ENCODE measurements at places on chromosomes 6 and 20.

GRCh38 chr6:7907159-7907558 lies 3.4 kb downstream of the TXNDC5 start:
- no peak for DNase-seq

DNA sequence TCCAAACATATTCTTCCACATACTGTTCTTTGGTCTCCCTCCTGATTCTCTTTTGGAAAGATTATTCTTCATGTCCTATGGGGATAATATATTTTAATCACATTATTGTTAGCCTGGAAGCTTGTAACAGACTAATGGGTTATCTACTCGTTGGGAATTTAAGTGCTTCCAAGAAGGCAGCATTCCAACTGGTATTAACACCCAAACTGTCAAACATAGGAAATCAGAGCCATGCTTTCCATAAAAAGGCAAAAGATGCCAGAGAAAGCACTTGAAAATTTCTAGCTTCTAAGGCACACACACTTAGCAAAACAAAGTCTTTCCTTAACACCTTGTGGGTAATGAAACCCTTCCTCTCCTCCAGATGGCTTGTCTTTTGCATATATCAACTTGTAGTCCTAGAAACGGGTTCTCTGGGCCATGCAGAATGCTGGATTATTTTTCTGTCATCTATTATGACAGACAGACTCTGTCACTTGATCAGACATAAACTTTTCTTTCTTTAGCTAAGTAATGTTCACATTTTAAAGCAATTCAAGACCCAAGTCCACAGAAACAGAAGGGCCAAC lies 41.5 kb downstream of the B4GALT5 start:
- DNase-seq, result no peak

DNA sequence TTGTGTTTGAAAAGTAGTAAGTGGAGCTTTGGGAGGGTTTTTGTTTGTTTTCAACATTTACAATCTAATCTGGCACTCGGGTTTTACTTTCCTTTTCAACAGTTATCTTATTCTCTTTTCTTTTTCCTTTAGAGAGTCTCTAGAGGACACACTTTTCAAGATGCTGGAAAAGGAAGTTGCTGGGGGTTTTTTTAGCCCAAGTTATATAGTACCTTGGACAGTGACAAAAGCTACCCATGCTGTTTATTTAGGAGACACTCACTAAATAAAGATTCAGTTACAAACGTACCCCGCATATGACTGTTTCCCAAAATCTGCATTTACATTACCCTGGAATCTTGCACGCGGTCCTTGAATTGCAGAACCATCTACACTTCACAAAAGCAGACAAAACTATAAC lies 78.8 kb downstream of the MAP7 start:
- DNase-seq, result peak; percentile 2

DNA sequence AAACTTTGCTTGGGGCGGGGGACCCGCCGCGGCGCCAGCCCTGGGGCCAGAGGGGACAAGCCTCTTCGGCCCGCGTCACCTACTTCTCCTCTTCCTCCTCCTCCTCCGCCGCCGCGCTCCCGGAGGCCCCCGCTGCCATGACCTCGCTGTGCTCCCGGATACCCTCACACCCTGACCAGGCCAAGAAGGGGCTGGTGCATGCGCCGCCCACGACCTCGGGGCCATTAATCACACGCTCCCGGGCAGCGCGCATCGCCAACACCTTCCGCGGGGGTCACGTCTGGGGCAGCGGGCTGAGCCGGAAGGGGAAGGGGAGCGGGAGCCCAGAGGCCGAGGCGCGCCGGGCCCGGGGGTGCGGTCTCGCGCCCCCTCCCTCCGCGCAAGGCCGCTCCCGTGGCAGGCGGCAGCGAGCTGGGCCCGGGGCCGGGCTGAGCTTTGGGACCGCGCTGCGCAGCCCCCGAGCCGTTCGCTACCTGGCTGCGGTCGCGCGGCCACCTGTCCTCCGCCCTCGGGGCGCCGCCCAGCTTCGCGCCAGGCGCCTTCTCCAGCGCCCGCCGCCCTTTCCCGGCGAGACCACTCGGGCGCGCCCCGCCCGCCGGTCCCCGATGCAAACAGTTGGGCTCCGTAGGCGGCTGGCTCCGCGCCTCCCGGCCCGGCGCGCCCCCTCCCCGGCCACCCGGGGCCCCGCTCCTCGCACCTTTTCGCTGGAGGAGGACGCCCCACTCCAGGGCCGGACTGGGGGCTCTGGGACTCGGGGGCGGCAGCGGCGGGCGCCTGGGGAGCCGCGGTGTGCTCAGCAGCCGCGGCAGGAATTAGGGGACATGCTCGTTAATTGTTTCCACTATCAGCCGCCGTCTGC lies 575 bp upstream of the CNR1 start:
- DNase-seq, result no peak

DNA sequence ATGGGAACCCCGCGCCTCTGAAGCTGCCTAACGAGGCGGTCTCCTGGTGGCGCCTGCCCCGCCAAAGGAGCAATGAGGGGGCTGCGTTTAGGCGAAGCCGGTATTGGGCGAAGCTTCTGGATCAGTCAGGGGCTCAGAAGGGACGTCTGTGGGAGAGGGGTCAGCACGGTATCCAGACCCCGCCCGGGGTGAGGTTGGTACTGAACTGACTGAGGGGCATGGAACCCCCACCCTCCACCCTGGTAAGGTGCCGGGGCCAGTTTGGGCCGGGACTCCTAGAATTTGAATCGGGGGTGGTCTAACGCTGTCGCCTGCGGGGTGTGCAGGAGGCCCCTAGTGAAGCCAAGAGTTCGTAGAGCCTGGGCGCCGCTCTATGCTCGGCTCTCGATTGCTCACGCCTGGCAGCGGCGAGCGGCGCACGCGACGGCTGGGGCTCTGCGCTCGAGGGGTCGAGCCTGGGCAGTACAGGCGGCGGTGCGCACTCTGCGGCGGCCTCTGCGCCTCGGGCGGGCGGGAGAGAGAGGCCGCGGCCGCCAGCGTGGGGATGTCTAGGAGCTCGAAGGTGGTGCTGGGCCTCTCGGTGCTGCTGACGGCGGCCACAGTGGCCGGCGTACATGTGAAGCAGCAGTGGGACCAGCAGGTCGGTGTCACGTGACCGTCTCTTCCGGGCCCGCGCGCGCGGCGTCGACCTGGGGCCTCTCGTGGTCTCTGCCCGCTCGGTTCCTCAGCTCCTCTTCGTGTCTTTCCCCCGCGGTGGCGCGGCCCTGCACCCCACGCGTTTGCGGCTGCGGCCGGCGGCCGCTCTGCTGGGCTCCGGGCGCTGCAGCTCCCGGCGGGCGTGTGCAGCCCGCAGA lies at the start of the genes KAT14 and PET117:
Gene KAT14, plus strand, starts transcription at position 452 of the 854 bp plus-strand sequence. CDS start 4,798 bp downstream, outside the sequence.
Gene PET117, plus strand, starts transcription at position 452 of the 854 bp plus-strand sequence. Its CDS starts 93 bp downstream, at position 545.
- peak; percentile 95 for DNase-seq

- no peak for DNase-seq
These were observed 55.8 kb downstream of the LYRM2 start for GRCh38 chr6:89582669-89583325.

DNA sequence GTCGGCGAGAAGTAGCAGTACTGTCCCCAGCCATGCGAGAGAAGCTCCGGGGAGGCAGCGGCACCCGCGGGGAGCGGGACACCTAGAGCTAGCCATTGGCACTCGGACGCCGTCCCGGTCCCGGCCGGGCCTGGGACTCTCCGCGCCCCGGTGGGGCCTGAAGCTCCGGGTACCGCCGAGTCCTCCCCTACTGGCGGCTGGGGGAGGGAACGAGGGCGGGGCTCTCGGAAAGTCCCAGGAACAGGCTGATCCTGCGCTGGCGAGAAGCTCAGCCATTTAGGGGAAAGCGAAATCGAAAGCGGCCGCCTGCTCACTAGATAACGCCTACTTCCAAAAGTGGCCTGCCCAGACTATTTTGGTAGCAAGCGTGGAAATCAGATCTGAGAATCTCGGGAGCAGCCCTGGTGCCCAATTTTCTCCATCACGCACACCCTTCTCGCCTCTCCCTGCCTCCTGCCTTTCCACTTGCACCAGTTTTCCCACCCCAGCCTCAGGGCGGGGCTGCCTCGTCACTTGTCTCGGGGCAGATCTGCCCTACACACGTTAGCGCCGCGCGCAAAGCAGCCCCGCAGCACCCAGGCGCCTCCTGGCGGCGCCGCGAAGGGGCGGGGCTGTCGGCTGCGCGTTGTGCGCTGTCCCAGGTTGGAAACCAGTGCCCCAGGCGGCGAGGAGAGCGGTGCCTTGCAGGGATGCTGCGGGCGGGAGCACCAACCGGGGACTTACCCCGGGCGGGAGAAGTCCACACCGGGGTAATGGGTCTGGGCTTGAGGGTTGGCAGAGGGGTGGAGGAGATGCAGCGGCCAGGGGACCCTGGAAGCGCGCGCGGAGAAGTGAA lies at the start of the genes PSMB9 and TAP1:
Gene PSMB9, plus strand, starts transcription at position 652 of the 835 bp plus-strand sequence. Its CDS starts 38 bp downstream, at position 690.
Gene TAP1, minus strand, starts transcription at position 164 of the 835 bp plus-strand sequence. Its CDS starts 68 bp downstream, at position 96.
- DNase-seq, result peak; percentile 95

- DNase-seq, result no peak
These were observed 14.1 kb downstream of the CD93 start for GRCh38 chr20:23071996-23072395.

- no peak for DNase-seq
These were observed 32.9 kb downstream of the PMEPA1 start for GRCh38 chr20:57676589-57677583.

- peak; percentile 61 for DNase-seq
These were observed 252.8 kb downstream of the TMEM242 start for GRCh38 chr6:157070403-157071107.

- peak; percentile 17 for DNase-seq
These were observed 6.8 kb downstream of the PROKR2 start for GRCh38 chr20:5309971-5310370.

DNA sequence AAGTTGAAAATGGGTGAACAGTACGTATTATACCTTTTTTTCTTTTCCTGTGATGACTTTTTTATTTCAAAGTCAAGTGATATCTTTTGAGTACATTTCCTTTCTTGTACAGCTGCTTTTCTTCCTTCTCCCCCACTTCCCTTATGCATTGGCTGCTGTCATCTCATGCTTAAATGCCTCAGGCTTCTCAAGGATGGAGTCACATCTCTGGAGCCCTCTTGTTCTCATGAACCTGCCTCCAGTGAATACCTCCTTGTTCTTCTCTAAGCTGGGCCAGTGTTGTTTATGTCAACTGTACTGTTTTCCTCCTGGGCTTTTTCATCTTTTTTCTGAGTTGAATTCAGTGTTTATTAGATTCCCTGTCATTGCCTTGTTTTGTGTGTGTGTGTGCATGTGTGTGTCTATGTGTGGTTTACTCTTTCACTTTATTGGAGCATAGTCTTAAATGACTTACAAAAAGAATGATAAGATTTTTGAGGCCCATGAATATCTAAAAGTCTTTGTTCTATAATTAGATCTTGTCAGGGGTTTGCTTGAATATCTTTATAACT lies 23.6 kb downstream of the STXBP5 start:
- no peak for DNase-seq

DNA sequence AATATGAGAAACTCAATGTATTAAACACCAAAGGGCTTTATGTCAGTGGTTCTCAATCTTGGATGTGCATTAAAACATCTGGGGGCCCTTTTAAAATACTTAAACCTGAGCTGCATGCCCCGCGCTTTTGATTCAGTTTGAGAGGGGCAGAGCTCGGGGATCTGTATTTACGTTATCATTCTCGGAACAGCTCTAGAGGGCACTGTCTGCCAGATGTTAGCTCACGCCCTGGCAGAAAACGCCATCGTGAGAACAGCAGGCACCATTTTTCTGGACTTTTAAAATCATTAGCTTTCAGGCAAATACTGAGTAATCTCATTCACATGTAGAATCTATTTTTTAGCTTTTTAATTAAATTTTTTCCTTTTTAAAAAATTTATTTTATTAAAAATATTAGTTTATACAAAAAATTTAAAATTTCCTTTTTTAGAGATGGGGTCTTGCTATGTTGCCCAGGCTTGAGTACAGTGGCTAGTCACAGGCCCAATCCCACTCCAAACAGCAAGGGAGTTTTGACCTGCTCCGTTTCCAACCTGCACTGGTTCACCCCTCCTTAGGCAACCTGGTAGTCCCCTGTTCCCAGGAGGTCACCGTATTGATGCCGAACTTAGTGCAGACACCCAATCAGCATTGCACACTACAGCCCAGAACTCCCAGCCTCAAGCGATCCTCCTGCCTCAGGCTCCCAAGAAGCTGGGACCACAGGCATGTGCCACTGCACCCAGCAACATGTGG lies 30.0 kb upstream of the ZNF133 start:
- no peak for DNase-seq

DNA sequence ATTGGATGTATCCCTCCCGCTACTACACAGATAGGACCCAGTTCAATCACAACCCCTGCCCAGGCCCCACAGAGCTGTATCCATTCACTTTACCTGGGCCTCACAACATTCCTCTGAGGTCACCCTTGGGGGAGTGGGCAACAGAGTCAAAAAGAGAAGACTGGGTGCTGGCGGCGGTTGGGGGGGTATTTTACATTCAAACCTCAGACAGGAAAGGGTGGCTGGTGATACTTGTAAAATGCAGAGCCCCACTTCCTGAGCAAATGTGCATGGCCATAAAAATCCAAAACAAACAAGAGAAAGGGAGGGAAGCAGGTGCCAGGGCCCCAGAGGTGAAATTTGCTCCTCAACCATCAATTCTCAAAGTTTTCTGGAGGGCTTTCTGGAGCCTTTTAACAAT lies 3.5 kb downstream of the LRFN2 start:
- DNase-seq, result no peak

DNA sequence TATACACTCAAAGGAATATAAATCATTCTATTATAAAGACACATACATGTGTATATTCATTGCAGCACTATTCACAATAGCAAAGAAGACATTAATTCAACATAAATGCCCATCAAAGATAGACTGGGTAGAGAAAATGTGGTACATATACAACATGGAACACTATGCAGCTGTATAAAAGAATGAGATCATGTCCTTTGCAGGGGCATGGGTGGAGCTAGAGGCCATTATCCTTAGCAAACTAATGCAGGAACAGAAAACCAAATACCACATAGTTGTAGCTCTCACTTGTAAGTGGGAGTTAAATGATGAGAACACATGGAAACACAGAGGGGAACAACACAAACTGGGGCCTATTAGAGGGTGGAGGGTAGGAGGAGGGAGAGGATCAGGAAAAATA lies 121.0 kb upstream of the LOC128125822 start:
- no peak for DNase-seq

DNA sequence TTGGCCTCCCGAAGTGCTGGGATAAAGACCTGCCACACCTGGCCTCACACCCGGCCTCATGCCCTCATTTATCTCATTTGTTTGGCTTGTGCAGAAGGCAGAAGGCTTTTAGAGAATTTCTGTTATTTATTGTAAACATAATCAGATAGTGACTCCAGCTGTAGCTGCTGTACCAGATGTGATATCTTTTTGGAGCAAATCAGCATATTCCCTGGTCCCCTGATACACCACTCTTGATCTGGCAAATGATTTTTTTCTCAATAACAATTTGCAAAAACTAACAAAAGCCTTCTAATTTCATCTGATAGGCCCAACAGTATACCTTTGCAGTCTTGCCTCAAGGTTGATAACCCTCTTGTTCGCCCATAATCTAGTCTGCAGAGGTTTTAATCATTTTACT lies 26.5 kb upstream of the TULP1 start:
- no peak for DNase-seq

- peak; percentile 44 for DNase-seq
These were observed at the start of gene NOL4L for GRCh38 chr20:32585011-32585585. Gene NOL4L, minus strand, starts transcription at chr20:32585333. Its CDS starts 443 bp downstream, at chr20:32584890.

GRCh38 chr6:105641504-105641903 lies 238.6 kb upstream of the PREP start:
- no peak for DNase-seq
